ENCODE measurements at places on chromosomes 11 and 22.

DNA sequence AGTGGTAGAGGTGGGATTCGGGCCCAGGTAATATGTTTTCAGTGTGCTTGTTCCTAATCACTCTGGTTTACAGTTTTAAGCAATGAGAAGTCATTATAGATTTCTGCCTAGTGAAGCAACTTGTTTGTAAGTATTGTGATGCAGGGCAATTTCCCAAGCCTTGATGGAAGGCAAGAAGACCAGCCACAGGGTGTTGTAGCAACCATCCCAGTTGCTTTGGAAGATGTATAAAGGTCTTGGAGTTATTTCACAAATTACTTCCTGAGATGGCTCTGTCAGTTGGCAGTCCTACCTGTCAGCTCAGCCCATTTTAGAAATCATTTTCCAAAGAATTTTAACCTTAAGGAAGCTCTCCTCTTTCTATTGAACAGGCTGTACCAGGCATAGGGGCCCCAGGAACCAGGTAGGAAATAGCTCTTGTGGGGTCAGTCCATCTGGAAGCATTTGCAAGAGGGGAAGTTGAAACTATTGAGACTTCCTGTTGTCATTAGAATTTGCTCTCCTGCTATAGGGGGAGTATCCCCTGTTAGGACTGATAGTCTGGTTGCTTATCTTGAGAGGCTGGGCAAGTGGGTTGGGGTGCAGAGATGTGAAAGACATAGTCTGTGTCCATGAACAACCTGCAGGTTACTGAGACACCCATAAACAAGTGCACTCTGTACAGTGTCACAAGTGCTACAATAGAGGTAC, 47.9 kb downstream of the STIM1 start:
- no peak for DNase-seq

GRCh38 chr22:24112188-24112587, 69.1 kb upstream of the SUSD2 start:
- DNase-seq, result no peak

DNA sequence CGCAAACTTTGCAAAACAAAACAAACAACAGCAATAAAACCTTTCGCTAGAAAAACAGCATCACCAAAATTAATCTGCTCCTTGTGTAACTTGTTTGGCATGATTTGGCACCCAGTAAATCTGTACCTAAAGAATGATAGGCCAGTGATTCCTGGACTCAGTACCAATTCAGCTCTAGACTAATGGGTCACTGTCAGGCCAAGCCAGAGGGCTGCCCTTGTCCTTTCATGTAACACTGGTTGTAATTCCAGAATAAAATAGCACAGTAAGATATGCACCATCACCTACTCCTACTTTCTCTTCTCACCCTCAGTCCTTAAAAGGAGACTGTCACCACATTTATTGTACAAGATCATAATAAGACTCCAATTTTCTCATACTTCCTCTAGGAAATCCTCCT, 341.6 kb upstream of the PITPNB start:
- no peak for DNase-seq

DNA sequence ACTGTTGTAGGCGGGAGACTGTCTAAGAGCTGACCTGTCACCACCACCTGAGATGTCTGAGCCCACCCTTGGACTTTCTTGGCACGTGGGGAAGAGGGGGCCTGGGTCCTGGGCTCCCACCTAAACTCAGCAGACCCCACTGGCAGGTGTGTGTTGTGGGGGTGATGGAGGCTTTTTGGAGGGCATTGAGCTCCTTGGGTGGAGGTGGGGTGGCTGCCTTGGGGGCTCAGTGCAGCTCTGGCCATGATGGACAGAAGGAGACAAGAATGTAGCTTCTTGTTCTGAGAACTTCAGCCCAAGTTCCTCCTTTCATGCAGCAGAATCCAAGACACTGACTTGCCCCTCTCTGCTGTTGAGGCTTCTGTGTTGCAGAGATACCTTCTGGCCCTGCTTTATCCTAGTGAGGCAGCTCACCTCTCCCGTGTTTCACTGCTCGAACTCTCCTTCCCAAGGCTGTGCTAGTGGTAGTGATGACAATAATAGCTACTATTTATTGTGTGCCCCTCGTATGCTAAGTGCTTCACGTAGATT, 116.6 kb upstream of the OR4B1 start:
- DNase-seq, result no peak

Measured in stimulated activated CD4-positive, alpha-beta T cell treated with anti-CD3 and anti-CD28 coated beads, Interleukin-2, amount 100 ng/mL, for 24 hours (primary cell).